Esophagus muscularis mucosa (tissue), 4 donors: ENCODE measurements at places on chromosomes 6 and 20. TPM values are rescaled to one million over a fixed set of nuclear protein-coding genes. Genes with fewer than 3 reads are reported as not detected.

- no peaks in the 10 kb centered on the region for H3K27me3 ChIP-seq
- DNase-seq: no peak
- no peak overlapping the region for H3K4me3 ChIP-seq
- H3K4me1 ChIP-seq: peaks cover 8% of the 10 kb centered on the region
Observed at GRCh38 chr6:138349891-138350290, 27.8 kb upstream of the SMIM28 start.

DNA sequence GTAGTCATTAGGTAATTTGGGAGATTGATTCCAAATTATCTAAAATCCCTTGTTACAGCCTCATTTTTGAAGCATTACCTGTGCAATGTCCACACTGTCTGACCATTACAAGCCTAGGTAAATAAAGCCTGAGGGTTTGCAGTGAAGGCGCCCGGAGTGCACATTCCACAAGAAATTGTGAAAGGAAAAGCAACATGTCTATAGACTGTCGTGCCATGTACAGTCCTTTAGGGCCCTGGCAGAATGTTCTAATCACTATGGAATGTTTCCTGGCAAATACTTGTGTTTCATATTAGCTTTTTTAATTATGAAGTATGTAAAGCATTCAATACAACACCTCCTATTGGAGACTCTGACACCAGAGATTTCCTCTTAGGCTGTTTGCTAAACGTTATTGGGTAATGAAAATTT, 28.9 kb downstream of the PREP start:
- no peak overlapping the region for H3K27ac ChIP-seq
- H3K36me3 ChIP-seq: peaks cover 53% of the 10 kb centered on the region
- no peaks in the 10 kb centered on the region for H3K27me3 ChIP-seq

- H3K36me3 ChIP-seq: no peaks in the 10 kb centered on the region
- no peak overlapping the region for H3K4me3 ChIP-seq
- DNase-seq: no peak
- H3K27ac ChIP-seq: no peak overlapping the region
- peaks cover 24% of the 10 kb centered on the region for H3K27me3 ChIP-seq
- peaks cover 12% of the 10 kb centered on the region for H3K4me1 ChIP-seq
Observed at GRCh38 chr20:1187605-1188171, 2.9 kb upstream of the TMEM74B start.

CDH4 gene
- 1.3 TPM for total RNA-seq

DNA sequence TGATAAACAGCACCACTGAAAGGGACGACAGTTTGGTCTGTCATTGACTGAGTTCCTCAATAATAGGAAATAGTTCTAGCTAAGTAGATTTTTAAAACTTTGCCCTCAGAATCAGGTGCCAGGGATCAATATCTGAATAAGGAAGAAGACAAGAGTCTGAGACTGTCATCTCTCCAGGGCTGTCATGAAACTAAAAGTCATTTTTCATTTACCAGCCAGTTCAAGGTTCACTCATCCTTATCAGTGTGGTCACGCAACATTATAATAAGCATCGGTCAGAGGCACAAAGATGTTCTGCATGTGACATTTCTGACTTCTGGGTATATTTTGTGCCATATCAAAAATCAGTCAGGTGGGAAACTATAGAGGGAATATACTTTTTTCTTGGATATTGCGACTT, 52.5 kb upstream of the E2F3 start:
- H3K4me1 ChIP-seq: no peaks in the 10 kb centered on the region
- no peak overlapping the region for H3K27ac ChIP-seq
- no peaks in the 10 kb centered on the region for H3K36me3 ChIP-seq
- H3K27me3 ChIP-seq: no peaks in the 10 kb centered on the region
- no peak for DNase-seq

THBD gene
- total RNA-seq: 22.4 TPM

GRCh38 chr6:52790861-52791260, 12.8 kb downstream of the GSTA1 start:
- H3K4me1 ChIP-seq: no peaks in the 10 kb centered on the region
- H3K36me3 ChIP-seq: no peaks in the 10 kb centered on the region
- no peaks in the 10 kb centered on the region for H3K27me3 ChIP-seq

GRCh38 chr6:169738204-169738975, 13.0 kb downstream of the DYNLT2 start:
- H3K4me1 ChIP-seq: no peaks in the 10 kb centered on the region
- H3K36me3 ChIP-seq: no peaks in the 10 kb centered on the region
- H3K27me3 ChIP-seq: no peaks in the 10 kb centered on the region
- H3K4me3 ChIP-seq: no peak overlapping the region
- no peak overlapping the region for H3K27ac ChIP-seq

HTR1E gene
- not detected for total RNA-seq

- DNase-seq: no peak
- H3K27ac ChIP-seq: no peak overlapping the region
Observed at GRCh38 chr6:19268117-19268516, 569.1 kb upstream of the ID4 start.

DNA sequence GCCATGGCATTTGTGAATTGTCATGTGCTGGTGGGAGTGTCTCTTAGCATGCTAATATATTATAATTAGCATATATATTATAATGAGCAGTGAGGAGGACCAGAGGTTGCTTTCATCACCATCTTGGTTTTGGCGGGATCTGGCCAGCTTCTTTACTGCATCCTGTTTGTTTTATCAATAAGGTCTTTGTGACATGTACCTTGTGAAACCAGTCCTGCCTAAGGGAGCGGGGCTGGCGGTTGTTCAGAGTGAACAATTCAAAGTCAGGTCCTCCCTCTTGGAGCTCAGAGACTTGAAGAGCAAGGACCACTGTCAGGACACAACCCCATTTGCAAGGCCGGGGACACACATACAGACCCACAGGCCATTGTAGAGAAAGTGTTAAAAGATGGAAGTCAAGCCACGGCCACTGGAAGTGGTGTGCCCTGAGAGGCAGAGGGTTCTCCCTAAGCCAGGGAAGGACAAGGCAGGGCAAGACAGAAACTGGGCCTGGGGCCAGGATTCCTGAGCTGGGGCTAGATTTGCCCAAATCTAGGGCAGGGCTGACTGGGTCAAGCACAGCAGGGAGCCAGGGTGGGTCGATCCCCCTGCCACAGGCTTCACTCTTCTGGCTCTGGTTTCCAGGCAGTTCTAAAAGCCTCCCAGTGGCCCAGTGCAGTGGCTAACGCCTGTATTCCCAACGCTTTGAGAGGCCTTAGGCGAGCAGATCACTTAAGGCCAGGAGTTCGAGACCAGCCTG, 14.2 kb downstream of the SLC52A3 start:
- no peak overlapping the region for H3K27ac ChIP-seq
- peaks cover 37% of the 10 kb centered on the region for H3K27me3 ChIP-seq
- no peaks in the 10 kb centered on the region for H3K36me3 ChIP-seq
- no peak overlapping the region for H3K4me3 ChIP-seq

GRCh38 chr20:21361266-21361665, 36.1 kb downstream of the NKX2-4 start:
- H3K27ac ChIP-seq: no peak overlapping the region
- no peaks in the 10 kb centered on the region for H3K4me1 ChIP-seq
- no peak for DNase-seq
- peaks cover 74% of the 10 kb centered on the region for H3K36me3 ChIP-seq
- no peaks in the 10 kb centered on the region for H3K27me3 ChIP-seq

DNA sequence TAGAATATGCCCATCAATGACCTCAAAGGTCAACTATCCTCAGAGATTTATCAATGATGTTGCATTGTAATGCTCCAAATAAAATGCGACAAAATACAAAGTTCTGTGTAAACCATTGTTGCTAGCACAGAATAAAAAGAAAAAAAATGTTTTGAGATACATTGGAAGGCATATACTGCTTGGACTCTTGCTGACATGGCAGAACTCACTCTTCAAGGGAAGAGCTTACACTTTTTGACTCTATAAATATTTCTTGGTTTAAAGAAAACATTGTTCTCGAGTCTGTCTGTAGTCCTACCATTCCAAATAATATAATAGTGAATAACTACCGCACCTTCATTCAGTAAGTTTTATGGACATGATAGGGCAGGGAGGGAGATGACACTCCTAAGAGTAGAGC, 178.7 kb upstream of the RSPO3 start:
- no peak for DNase-seq
- no peaks in the 10 kb centered on the region for H3K27me3 ChIP-seq
- no peak overlapping the region for H3K4me3 ChIP-seq

- H3K27me3 ChIP-seq: no peaks in the 10 kb centered on the region
- H3K4me1 ChIP-seq: no peaks in the 10 kb centered on the region
Observed at GRCh38 chr20:997486-997885, 4.6 kb downstream of the RSPO4 start.

- H3K4me1 ChIP-seq: peaks cover 40% of the 10 kb centered on the region
- no peak for DNase-seq
- no peaks in the 10 kb centered on the region for H3K27me3 ChIP-seq
- H3K4me3 ChIP-seq: no peak overlapping the region
Observed at GRCh38 chr20:49594931-49595315, 27.0 kb upstream of the PTGIS start.

GRCh38 chr6:144654506-144654905, 369.4 kb downstream of the UTRN start:
- H3K4me3 ChIP-seq: no peak overlapping the region
- peaks cover 27% of the 10 kb centered on the region for H3K4me1 ChIP-seq
- DNase-seq: no peak

HACE1 gene
- total RNA-seq: 11.4 TPM

ENPP3 gene
- total RNA-seq: 0.42 TPM

DNA sequence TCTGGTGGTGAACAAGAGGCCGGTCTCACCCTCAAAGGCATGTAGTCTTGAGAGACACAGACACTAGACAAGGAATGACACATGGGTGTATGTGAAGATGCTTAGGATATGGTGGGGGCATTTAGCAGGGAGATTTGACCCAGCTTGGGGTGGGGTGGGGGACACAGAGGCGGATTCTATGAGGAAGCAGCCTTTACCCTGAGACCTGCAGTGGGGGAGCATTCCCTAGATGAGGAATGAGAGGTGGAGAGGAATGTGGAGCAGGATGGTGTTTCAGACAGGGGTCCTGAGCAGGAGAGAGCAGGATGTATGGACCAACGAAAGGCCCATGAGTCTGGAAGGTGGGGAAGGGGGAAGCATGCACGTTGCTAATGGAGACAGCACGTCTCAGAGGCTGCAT, 57.8 kb downstream of the PHACTR3 start:
- H3K4me3 ChIP-seq: no peak overlapping the region
- no peak for DNase-seq
- no peaks in the 10 kb centered on the region for H3K4me1 ChIP-seq
- no peaks in the 10 kb centered on the region for H3K36me3 ChIP-seq

DNA sequence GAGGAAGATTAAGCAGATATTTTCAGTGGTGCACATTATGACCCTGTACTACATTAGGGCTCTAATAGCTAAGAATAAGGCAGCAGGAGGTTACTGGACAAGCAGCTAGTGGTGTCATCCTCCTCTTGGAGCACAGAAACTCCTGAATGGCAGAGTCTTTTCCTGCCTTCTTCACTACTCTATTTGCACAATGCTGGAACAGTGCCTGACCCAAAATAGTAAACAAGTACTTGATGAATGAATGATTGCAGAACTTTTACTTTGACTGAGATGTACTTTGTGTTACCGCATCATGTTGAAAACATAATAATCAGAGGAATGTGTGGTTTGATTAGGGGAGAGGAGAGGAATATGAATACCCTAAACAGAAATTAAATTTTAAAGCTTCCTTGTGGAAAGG, 30.0 kb upstream of the UST start:
- H3K4me3 ChIP-seq: no peak overlapping the region
- no peaks in the 10 kb centered on the region for H3K36me3 ChIP-seq
- H3K27me3 ChIP-seq: no peaks in the 10 kb centered on the region
- DNase-seq: no peak

DNA sequence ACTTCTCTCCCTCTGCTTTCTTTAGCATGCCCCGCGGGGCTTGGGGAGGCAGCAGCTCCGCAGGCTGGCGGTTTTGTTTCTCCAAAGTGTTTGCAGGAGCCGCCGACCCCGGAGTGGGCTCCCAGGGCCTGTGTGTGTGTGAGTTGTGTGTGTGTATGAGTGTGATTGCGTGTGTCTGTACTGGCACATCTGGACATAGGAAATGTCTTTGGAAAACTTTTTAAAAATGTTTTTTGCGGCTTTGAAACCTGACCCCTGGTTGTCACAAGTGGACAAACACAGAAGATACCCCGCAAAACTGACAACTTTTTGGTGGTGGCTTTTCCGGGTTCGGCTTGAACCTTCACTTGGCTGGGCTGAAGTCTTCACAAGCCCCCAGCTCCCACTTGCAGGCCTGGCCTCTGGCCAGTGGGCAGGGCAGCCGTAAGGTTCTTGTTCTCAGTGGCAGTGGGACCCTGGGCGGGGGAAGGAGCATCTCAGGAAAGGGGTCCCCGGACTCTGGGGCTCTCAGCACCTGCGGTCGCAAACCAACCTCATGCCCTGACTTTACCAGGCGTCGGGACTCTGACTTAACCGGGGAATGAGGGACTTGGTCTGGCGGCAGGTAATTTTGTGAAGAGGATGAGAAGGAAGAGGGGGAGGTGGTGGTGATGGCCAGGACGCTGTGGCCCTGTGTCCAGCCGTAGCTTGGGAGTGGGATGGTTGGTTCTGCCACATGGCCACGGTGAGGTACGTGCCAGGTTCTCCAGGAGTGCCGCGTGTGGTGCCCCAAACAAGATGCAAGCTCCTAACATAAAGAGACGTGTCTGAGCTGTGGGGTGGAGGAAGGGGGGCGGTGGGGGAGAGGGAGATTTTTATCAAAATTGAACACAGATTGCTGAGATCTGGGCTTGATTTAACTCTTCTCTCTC, 619 bp downstream of the DAAM2 start:
- H3K36me3 ChIP-seq: peaks cover 15% of the 10 kb centered on the region
- peak overlapping the region; percentile 98 for H3K27ac ChIP-seq
- no peak for DNase-seq
- no peaks in the 10 kb centered on the region for H3K27me3 ChIP-seq
- H3K4me3 ChIP-seq: peak overlapping the region; percentile 87

TRIM10 gene
- 0.42 TPM for total RNA-seq

SYNCRIP gene
- total RNA-seq: 76.3 TPM

- H3K27ac ChIP-seq: no peak overlapping the region
- H3K27me3 ChIP-seq: no peaks in the 10 kb centered on the region
- no peaks in the 10 kb centered on the region for H3K4me1 ChIP-seq
- no peak overlapping the region for H3K4me3 ChIP-seq
- DNase-seq: peak; percentile 19
Observed at GRCh38 chr20:19120569-19120968, 91.9 kb upstream of the SLC24A3 start.

HLA-DQA1 gene
- 8.4 TPM for total RNA-seq

DNA sequence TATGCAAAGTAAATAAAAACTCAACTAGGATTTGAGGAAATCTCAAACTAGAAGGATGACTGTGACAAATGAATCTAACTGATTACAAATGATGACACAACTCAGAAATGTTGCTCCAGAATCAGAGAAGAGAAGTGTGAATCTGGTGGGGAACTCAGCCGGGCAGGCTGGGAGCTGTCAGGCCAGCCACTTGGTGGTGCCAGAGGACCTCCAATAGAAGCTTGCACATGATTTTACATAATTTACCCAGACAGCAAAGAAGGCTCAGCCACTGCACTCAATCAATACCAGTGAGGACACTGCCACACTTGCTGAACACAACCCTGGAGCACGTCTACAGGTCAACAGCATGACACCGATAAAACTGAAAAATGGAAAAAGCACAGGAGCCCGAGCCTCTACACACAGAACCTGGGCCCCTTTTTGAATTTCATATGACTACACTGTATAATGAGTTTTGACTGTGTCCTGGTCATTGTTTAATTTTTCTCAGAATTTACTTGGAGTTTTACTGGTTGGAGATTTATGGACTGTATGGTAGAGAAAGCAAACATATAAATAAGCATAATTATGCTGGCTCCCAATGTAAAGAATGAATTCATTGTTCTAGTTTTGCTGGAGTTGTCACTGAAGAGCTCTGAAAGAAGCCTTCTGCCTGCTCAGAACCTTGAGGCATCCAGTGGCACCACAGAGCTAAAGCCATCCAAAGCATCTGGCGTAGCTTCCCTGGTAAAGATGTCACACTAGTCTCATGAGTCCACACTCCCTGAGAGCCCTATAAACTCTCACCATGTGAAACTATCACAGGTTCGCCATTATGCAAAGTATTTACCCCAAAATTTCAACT, 296.5 kb downstream of the THBS2 start:
- no peak for DNase-seq
- no peaks in the 10 kb centered on the region for H3K27me3 ChIP-seq
- no peak overlapping the region for H3K4me3 ChIP-seq
- no peaks in the 10 kb centered on the region for H3K36me3 ChIP-seq
- no peak overlapping the region for H3K27ac ChIP-seq
